ENCODE measurements at places on chromosomes 11 and 22. TPM values are rescaled to one million over a fixed set of nuclear protein-coding genes. Genes with fewer than 3 reads are reported as not detected.

Gene TSGA10IP
- polyA plus RNA-seq, result 0.28 TPM

Gene MMP7
- polyA plus RNA-seq, result 29.0 TPM

Gene STIM1
- polyA plus RNA-seq, result 41.6 TPM

Gene PAX6
- 0.27 TPM for polyA plus RNA-seq

Gene VPREB1
- polyA plus RNA-seq, result not detected

Gene NNMT
- polyA plus RNA-seq, result 0.77 TPM

Gene RASD2
- 2.6 TPM for polyA plus RNA-seq

Gene FKBP2
- 98.7 TPM for polyA plus RNA-seq

Gene MYO7A
- polyA plus RNA-seq, result 3.3 TPM

Gene TUB
- polyA plus RNA-seq, result 24.7 TPM

Gene TMX2
- 114 TPM for polyA plus RNA-seq

Gene DCHS1
- polyA plus RNA-seq, result 30.7 TPM

Gene FOLR2
- polyA plus RNA-seq, result 14.7 TPM

Gene HDHD5
- 44.7 TPM for polyA plus RNA-seq

Gene NXPE1
- polyA plus RNA-seq, result 0.04 TPM

DNA sequence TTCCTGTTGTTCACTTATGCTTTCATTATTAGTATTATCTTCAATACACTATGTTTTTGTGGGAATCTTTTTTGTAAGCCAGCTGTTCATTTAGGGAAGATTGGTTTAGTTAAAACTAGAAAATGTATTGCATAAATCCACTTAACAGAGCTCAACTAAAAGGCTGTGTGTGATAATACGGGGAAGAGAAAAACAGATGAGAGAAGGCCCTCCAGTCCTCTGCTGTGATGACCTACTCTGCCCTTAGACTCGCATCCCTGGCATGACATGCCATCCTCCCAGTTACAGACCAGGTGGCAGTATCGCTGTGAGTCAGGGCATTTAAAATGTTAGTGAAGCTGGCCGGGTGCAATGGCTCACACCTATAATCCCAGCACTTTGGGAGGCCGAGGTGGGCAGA is 173.4 kb upstream of the TTC12 start:
- no peak for DNase-seq

DNA sequence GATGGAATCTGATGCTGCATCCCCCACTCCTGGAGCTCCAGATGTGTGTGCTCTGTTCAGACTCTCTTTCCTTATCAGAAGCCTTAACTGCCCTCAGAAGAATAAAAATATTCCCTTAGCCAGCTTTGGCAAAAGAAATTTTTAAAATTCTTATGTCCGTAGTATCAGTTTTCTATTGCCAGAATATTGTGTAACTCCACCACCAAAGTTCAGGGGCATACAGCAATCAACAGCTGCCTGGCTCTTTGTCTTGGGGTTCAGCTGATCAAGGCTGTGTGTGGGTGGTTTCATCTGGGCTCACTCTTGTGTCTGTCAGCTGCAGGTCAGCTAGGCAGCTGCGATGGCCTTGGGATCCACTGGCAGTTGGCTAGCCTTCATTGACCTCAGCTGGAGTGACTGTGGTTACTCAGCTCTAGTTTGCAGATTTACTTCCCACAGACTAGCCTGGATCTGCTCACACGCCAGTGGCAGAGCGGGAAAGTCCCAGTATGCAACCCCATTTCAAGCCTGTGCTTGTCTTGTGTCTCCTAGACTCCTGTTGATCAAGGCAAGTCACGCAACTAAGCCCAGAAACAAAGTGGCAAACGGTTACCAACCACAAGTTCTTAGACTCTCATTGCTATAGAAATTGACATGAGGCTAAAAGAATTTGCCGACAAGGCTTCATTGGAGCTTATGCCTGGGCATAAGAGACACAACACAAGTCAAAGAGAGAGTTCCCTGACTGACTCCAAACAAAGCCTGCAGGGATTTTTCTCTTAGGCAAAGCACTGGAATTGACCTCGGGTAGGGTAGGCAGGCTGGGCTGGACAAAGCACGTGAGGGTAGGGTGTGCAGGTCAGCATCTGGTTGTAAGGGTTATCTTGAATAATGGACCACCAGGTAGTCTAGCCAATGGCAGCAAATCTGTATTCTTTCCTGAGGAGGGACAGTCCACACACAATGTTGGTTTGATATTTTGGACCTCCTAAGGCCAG is 7.5 kb downstream of the TMEM138 start:
- no peak for DNase-seq

DNA sequence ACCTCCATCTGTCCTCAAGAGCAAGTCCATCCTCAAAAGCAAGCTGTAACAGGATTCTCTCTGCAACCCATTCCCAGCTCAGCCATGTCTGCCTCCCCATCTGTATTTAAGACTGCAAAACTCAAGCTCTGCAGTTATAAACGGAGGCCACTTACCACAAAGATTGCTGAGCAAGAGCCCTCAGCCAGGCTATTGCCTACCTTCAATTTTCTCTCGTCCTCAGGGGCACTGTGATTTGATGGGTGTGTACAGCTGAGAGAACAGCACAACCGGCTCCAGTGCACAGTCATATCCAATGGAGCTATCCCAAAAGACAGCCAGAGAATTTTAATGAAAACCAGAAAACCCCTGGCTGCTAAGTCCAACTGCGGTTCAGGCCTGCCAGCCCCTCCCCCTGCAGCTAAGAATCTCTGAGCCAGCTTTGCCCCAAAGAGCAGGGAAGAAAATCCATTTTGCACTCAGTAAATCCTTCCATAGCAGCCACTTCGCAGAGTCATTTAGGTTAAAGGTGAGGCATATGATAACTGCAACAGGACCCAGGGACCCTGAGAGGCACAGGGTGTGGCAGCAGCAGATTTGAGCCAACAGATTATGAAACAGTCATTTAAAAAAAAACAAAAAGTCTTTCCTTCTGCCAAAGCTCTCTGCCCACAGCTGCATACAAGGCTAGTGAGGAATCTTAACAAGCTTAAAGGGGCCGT is 37.6 kb downstream of the RAB30 start:
- no peak for DNase-seq

GRCh38 chr11:12534549-12534948 is 139.7 kb upstream of the TEAD1 start:
- DNase-seq, result no peak

GRCh38 chr11:73243093-73243485 is 25.0 kb downstream of the P2RY2 start:
- no peak for DNase-seq

DNA sequence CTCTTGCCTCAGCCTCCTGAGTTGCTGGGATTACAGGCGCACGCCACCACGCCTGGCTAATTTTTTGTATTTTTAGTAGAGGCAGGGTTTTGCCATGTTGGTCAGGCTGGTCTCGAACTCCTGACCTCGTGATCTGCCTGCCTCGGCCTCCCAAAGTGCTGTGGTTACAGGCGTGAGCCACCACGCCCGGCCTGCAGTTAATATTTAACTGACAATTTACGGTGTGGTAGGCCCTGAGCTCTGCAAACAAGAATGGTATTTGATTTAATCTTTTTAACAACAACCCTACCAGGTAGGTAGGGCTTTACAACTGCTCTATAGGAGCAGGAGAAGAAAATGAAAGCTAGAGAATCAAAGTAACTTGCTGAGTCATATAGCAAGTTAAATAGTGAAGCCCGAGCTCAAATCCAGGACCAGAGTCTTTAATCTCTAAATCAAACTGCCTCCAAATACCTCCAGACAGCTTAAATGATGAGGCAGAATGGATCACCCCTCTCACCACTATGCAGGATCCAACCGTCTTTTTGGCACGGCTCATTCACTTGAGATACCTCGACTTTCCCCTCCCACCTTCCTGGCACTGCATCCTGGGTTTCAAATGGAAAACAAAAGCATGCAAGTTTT is 9.4 kb downstream of the UEVLD start:
- DNase-seq, result no peak

- no peak for DNase-seq
These were observed 254.6 kb upstream of the CCDC90B start for GRCh38 chr11:83540728-83541127.

DNA sequence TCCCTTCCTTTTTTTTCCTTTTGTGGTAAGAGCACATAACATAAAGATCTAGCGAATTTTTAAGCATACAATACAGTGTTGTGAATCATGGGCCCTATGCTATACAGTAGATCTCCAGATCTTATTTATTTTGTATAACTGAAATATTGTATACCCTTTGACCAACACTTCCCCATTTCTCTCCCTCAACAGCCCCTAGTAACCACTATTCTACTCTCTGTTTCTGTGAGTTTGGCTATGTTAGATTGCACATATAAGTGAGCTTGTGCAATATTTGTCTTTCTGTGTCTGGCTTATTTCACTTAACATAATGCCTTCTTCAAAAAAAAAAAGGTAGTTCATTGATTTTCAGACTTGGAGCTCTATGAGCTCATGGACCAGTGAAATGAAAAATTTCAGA is 180.5 kb downstream of the C11orf91 start:
- DNase-seq, result no peak

GRCh38 chr11:44424841-44425240 is 114.9 kb upstream of the ALX4 start:
- no peak for DNase-seq

DNA sequence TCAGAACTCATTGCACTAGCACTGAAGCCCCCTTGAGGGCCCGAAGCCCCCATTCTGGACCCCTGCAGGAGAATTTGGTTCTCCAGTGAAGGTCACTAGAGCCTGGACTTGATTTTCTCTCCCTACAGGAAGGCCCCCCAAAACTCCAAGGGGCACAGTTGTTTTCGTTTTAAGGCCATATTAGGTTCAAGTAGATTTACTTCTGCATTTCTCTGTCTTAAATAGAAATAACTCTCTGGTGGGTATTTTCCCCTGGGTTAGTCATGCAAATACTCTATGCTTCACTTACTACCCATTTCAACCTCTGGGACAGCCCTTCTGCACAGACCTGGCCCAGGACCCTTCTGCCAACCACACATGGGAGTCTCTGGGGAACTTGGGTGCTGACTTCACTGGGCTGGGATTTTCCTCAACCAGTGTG is 41.6 kb downstream of the WEE1 start:
- no peak for DNase-seq

- DNase-seq, result no peak
These were observed 1.3 kb downstream of the LRP5 start for GRCh38 chr11:68313574-68314202.

GRCh38 chr11:87213444-87213843 is 175.7 kb downstream of the TMEM135 start:
- no peak for DNase-seq

GRCh38 chr22:29270475-29271271 is 2.6 kb downstream of the EWSR1 start:
- DNase-seq, result no peak

- DNase-seq, result no peak
These were observed 6.1 kb downstream of the TMEM86A start for GRCh38 chr11:18704698-18705097.

DNA sequence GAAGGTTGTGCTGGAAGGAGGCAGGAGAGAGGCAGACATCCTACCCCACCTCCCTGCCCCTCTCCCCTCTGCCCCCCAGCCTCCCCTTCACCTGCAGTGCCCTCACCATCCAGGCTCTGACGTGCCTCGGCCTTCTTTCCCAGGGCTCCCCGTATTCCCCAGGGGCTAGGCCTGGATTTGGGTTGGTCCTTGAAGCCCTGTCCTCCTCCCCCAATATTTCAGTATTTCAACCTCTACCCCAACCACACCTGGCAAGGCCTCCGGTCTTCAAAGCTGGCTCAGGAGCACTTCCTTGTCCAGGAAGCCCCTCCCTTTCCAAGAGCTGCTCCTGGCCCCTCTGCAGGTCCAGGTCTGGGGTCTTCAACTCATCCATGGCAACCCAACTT is 8.6 kb upstream of the PDE2A start:
- DNase-seq, result no peak

- no peak for DNase-seq
These were observed 75.4 kb upstream of the WNT7B start for GRCh38 chr22:46052331-46052771.

- no peak for DNase-seq
These were observed 2.0 kb downstream of the SCARF2 start for GRCh38 chr22:20435436-20436306.

GRCh38 chr22:35350539-35351503 is 30.1 kb upstream of the HMOX1 start:
- DNase-seq, result peak; percentile 89

GRCh38 chr22:39624501-39624821 is 53.9 kb downstream of the CACNA1I start:
- DNase-seq, result no peak

DNA sequence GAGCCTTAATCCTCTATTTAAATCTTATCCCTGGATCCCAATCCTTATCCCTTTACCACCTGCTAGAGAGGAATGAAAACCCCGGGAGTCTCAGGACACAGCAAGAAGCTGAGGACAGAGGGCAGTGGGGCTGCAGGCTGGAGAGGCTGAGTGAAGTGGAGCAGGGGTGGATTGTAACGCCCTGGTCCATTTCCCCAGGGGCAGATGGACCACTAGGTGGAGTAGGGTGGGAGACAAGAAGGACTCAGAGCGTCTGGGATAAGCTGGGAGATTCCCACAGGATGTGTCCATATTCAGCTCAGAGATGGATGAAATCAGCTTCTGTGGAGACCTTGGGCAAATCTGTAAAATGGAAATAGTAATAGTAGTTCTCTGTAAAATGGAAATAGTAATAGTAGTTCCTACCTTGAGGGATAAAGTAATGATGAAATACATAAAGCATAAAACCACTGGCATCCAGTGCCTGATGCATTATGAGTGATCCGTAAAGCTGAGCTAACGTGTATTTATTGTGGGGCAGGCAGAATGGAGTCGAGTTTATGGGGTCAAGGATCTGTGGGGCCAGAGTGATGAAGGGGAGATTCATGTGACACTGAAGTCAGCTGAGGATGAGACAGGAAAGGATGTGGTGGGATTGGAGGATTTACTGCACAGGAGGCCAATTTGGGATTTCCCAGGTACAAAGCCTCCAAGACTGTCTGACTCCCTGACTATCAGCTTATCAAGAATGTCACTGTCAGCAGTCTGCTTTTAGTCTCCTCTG is 1.9 kb upstream of the ROBO4 start:
- DNase-seq, result no peak

DNA sequence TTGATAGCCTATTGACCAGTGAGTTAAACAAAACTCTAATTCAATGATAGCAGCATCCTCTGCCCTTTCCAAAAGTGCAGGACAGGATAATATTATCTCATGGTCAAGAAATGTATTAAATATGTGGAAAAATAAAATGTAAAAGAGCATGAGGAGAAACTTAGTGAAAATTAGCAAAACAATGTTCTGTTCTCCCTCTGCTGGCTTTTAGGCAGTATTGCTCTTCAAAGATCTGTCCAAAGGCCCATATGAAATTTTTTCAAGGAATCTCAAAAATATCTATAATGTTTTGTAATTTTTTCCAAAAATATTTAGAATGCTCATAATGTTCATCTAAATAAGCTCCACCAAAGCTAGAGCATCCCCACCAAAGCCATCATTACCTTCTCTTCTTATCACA is 8.3 kb upstream of the ARL14EP start:
- DNase-seq, result no peak

Measured in renal pelvis (tissue), 12 donors.